ENCODE measurements at places on chromosomes 2 and 18. TPM values are rescaled to one million over a fixed set of nuclear protein-coding genes. Genes with fewer than 3 reads are reported as not detected.

The ZNF519 gene
- 20.0 TPM for total RNA-seq

The ARHGEF4 gene
- total RNA-seq, result 2.8 TPM

The SULT1C2 gene
- 0.86 TPM for total RNA-seq

The TBR1 gene
- total RNA-seq, result 0.11 TPM

The PDE1A gene
- total RNA-seq, result 0.44 TPM

The SKOR2 gene
- not detected for total RNA-seq

The CABYR gene
- 4.4 TPM for total RNA-seq

The CFAP221 gene
- 0.60 TPM for total RNA-seq

- DNase-seq, result no peak
Measured at GRCh38 chr2:16104315-16104948, 164.1 kb downstream of the MYCN start.

- DNase-seq, result no peak
Measured at GRCh38 chr2:172247203-172247602, 144.5 kb upstream of the DLX2 start.

DNA sequence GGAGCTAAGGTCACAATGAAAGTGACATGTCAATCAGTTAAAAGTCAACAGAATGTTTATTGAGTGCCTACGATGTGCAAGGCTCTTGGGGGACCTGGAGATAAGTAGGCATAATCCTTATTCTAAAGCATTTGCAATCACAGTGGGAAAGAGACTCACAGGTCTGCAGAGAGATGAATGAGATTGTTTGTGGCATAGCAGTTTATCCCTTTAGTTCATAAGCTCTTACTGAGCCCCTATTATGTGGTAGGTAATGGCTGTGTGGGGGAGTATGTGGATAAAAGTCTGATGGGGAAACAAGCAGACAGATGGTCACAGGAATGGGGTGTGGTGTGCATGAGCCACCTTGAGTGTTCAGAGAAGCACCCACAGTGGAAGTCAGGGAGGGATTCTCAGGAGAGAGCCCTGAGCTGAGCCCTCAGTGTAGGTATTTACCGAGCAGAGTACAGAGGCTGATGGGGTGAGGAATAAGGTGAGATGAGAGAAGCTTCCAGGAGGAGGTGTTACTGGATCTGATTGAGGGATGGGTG, 48.1 kb downstream of the EMILIN2 start:
- no peak for DNase-seq

DNA sequence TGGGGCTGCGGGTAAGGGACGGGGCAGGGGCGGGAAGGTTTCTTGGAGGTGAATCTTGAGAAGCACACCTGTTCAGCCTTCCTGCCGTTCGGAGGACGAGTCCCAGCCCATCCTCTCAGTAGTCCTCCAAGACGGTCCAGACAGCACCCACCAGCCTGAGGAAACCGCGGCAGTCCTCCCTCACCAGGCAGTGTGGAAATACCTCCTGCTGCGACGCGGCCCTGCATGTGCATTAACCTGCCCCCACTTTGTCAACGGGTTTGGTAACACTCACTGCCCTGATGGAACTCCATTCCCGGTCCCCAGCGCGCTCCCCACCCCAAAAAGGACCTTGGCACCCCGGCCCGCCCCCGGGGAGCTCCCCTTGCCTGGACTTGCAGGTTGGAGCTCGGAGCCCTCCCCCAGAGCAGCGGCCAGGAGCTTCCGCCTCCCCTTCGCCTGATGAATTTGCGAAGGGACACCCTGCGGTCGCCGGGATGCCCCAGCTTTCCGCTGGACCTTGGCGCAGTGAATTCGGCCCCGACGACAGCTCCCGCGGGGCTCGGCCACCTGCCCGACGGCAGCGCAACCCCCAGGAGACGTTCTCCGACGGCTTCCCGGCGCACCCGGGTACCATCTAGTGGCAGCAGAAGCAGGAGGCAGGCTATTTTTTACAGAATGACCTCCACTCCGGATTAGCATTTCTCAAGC, 31.5 kb downstream of the ACVR1C start:
- peak; percentile 8 for DNase-seq

DNA sequence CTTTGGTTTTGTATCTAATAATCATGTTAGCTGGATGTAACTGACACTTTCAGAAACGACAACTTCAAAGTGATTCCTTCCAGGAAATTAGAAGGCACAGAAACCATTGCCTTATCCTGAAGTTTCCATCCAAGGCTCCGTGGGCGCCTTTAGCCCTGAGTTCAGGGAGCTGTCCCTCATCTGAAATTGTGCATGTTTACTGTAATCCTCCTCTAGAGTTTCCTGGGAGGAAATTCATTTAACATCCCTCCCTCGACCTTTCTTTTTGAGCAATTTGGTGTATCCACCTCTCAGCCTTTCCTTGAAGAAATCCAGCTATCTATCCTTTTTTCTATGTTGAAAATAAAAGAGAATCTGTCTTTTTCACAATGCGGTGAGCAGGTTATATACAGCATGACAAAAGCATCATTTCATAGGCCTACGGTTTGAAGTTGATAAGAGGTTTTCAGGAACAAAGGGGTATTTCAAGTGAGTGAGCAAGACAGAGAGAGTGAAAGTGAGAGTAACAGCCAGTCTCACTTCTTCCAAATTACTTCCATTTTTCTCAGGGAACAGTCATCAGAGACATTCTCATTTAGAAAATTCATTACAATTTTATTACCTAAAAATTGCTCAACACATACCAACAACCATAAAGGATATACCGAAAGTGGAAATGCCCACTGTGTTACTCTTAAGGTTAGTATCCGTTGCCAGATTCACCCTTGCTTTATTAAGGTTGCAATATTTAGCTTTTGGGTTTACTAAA, 167.3 kb downstream of the MREG start:
- DNase-seq, result no peak

GRCh38 chr2:118539290-118539689, 308.2 kb downstream of the EN1 start:
- peak; percentile 46 for DNase-seq

GRCh38 chr18:21660078-21660477, 44.5 kb downstream of the ABHD3 start:
- DNase-seq, result no peak

DNA sequence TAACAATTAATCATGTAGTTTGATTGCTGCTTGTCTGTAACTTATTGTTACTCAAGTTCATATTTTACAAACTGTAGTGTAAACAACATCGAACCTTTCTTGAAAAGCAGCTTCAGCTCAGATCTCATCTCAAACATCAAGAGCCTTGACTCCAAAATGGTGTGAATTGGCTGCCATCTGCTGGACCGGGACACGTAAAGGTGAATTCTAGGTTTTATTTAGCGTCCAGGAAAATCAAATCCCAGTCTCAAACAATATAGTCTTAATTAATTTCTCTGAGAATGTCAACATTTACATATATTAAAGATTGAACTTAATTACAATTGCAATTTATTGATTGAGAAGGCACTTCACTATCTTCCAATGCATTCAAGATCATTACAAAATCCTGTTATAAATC, 453.0 kb downstream of the GALR1 start:
- DNase-seq, result peak; percentile 8

- DNase-seq, result peak; percentile 36
Measured at GRCh38 chr2:241509155-241509784, 886 bp upstream of the STK25 start.

DNA sequence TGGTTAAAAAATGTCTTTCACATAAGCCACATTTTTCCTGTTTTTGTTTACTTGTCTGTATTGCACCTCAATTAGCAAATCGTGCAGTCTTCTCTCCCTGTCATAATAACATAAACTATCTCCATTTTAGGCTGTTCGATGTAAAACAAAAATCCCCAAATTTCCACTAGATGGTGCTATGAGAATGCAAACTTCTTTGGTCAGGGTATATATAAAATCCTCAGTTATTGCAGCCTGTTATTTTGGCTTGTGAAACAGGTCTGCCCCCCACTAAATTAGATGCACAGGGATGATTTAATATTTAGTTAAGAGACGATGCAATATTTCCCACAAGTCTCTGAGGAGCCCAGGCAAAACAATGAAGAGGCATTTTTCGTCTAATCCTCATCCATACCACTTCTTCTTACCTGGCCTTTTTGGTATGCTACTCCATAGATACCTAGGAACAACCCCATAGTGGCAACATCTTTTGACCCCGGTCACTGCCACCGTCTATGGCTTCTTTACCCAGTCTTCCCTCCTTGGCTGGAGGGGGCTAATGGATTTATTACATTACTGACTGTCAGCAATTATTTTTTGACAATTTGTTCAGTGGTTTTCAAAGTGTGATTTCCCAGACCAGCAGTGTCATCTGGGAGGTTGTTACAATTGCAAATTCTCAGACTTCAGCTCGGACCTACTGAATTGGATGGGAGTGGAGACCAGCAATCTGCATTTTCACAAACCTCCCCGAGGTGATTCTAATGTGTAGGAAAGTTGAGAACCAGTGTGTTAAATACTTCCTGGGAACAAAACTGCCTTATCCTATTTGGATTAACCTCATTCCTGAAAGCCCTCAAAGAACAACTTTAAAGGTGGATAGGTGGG, 117.4 kb upstream of the CWC22 start:
- DNase-seq, result no peak

DNA sequence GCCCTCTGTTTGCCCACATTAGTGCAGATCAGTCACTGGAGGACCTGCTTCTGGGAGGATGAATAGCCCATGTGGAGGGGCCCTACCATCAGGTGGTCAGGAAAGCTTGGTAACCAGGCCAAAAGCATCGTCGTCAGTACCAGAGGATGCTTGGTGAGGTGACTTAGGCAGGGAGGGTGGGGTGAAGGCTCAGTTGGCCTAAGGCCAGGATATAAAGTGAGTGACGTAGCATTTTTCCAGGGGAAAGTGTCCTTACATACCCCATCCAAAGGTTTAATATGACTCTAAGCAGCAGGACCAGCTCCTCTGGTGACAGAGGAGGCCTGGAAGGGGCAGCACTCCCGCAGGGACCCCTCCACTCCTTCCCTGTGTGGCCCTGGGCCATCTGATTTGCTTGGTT, 27.7 kb upstream of the DNMT3A start:
- DNase-seq, result no peak

GRCh38 chr2:57429831-57430230, 616.8 kb upstream of the VRK2 start:
- DNase-seq, result no peak

DNA sequence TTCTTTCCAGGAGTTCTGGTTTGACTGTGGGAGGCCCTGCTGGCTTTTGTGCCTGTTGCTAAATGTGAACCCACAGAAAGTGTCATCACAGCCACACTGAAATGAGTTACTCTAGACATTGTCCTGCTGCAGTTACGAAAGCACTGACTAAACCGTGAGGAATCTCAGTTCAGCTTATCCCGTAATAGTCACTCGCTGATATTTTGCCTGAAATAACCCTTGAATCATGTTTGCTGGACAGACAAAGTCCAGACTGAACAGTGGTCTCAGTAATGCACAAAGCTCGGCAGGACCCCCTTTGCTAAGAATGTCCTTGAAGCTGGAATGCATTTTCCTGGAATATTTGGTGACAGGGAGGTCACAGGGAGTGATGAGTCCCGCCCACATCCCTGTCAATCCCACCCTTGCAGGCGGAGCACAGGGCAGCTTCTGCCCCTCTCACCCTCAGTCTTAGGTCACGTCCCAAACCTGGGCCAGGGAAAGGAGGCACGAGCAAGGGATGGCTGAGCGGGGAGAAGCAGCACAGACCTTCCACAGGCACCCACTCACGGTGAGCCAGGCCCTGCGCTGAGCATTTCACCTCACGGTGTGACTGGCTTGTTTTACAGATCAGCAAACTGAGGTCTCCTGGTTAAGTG, 53.4 kb downstream of the ADI1 start:
- DNase-seq, result peak; percentile 58

GRCh38 chr2:26356771-26357170, 10.2 kb upstream of the ADGRF3 start:
- DNase-seq, result no peak

DNA sequence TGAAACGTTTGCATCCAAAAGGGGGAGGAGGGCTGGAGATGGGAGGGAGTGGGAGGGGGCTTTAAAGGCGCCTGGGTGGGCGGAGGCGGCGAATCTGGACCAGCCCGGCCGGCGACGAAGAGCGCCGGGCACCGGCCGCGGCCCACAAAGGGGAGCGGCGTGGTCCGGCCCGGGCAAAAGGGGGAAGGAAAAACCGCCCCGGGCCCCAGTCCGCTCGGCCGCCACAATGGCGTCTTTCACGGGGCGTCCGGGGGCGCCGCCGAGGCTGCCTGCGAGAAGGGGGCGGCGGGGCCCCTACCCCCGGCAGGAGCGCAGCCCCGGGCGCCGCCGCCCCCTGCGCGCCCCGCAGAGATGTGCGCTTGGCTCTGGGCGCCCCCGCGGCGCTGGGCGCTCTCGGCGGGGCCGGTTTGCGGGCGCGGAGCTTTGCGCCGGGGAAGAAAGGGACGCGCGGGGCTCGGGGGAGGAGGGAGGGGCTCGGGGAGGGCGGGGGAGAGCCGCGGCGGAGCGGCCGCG, 108.1 kb upstream of the KCTD1 start:
- no peak for DNase-seq

GRCh38 chr2:106867196-106867953, 18.6 kb downstream of the ST6GAL2 start:
- no peak for DNase-seq

GRCh38 chr2:128423788-128424165, 105.1 kb upstream of the HS6ST1 start:
- DNase-seq, result no peak

All from Caco-2 (cell line).